Activated CD8-positive, alpha-beta memory T cell treated with anti-CD3 and anti-CD28 coated beads, Interleukin-2, amount 50 U/mL, for 4 hours (primary cell): ENCODE measurements at places on chromosomes 7 and 10.

DNA sequence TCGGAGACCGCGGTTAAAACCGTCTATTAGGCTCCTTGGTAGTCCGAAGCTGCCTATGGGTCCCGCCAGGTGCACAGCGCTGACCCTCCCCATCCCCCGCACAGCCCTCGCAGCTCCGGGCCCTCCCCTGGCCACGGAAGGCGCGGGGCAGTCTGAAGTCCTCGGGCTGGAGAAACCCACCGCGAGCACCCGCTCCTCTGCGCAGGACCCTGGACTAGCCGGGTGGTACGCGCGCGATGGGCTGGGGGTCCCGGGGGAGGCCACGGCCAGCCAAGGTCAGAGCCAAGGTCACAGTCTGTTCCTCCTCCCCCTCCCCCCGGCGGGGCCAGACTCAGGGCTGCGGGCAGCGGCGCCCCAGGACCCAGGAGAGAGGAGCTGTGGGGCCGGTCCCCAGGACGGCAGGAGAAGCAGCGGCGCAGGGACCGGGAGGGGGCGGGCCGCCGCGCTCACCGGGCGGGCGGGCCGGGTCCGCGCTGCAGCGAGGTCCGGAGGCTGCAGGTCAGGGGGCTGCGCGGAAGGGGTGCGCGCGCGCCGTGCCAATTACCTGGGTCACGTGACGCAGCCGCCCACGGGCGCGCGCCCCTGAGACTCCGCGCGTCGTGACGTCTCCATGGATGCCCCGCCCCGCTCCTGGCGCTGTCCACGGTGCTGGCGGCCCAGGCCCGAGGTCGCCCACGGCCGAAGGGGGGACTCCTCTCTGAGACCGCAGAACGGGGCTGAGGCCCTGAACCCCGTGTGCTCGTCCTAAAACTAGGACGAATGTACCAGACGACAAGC, at the start of gene OGDHL:
OGDHL (minus strand) TSS at position 535 of the 777 bp plus-strand sequence. CDS start 3,731 bp downstream, outside the sequence.
- DNase-seq: peak; percentile 35

DNA sequence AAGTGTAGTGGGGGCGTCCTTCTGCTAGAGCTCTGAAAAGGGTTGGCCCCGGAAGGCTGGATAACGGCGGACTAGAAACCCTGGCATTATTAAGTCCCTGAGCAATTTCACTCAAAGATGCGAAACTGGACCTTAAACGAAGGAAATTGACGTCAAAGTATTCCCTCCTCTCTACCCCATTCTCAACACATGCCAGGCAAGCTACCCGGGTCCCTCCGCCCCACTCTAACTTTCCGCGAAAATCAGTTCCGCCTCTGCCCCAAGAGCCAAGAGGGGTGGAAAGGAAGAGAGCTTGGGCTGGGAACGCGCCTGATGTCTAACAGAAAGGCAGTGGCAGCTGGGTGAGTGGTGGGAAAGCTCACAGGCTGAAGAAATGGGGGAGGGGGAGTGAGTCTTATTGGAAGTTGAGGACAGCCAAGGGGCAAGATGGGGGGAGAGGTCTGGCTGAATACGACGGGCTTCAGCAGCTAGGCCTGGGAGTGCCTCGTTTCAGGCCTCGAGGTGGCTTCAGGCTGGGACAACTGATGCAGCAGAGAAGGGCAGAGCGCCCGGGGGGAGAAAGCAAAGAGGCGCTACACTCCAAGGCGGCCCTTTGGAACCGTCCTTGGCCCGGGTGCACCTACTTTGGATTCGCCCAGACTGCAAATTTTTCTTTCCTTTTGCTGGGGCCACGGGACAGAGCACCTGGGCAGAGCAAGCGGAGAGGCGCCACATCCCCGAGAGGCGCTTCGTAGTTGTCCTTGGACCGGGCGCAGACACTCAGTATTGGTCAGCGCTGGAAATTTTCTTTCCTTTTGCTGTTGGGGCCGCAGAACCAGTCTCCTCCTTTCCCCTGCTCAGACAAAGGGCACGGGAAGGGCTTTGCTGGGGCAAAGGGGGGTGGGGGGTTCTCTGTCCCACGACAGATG, 2.0 kb upstream of the FEZF1 start:
- DNase-seq: no peak

DNA sequence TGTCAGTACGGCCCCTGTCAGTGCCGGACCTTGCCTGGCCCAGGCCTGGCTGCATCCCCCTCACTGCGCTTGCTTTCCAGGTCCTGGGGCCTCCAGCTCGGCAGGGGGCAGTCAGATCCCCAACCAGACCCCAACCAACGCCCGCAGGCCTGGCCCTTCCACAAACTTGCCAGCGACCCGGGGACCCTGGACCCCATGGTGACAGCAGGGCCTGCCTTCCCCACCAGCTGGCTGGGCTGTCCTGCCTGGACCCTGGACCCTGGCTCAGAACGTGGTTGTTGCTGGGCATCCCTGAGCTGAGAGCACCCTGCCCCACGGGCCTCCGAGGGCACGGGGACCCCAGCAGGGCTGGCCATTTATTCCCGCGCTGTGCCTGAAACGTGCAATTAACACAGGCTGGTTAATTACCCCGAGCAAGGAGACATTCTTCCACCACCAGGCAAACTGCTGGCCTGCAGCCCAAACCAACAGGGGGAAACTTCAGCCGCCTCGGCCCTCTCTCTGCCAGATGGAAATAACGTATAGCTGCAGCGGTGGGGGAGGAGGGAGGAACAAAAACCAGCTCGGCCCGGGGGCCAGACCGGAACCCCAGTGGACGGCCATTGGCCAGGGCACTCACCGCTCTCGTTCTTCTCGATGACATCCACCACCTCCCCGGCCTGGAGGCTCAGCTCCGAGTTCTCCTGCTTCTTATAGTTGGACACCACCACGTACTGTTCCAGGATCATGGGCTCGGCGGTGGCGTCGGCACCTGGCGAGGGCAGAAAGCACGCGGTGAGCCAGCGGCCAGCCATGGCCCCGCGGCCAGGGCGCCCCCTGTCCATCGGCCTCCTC, 167.1 kb downstream of the NEURL1 start:
- no peak for DNase-seq

DNA sequence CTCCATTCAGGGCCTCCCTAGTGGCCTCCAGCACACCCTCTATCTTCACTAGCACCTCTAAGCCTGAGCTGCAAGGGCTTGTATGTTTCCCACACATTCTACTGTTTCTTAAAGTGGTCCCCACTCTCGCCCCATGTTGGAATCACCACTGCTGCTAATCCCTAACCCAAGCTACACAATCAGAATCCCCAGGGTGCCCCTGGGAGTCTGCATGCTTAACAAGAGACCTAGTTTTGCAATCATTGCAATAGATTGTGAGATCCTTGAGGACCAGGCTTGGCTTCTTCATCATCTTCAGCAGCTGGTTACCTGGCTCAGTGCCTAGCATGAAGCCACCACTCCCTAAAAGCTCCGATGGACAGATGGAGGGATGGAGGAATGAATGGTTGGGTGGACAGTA, 113.9 kb downstream of the MYOF start:
- DNase-seq: no peak

DNA sequence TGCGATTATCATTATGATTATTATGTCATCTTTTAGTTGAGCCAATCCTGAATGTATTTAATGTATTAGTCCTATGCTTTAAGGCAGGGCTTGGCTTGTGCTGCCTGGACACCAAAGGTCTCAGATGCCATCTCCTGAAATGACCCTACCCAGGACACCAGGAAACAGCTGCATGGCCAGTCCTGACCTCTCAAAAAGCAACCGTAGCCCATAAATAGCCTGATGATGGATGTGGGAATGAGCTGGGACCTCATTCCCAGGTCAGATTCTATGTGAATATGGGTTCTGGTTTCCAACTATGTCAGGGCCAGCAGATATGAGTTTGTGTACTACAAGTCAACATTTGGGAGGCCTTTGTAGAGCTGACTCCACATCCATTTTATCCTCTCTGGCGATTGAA, 438.4 kb downstream of the NRG3 start:
- DNase-seq: no peak

DNA sequence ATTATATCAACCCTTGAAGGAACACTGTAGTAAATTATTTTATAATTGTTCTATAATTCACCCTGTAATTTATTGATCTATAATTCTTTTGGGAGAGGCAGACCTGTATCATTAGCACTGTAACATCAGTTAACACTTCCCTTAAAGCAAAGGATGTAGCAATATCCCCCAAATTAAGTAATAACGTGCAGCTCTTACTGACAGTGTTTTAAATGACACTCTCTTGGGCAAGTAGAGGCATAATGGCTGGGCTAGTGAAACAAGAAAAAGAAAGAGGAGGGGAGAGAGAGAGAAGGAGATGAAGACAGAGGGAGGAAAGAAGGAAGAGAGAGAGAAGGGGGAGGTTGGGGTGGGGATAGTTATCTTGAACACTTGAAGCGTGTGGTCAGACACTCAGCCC, 161.0 kb upstream of the RNF32 start:
- no peak for DNase-seq

DNA sequence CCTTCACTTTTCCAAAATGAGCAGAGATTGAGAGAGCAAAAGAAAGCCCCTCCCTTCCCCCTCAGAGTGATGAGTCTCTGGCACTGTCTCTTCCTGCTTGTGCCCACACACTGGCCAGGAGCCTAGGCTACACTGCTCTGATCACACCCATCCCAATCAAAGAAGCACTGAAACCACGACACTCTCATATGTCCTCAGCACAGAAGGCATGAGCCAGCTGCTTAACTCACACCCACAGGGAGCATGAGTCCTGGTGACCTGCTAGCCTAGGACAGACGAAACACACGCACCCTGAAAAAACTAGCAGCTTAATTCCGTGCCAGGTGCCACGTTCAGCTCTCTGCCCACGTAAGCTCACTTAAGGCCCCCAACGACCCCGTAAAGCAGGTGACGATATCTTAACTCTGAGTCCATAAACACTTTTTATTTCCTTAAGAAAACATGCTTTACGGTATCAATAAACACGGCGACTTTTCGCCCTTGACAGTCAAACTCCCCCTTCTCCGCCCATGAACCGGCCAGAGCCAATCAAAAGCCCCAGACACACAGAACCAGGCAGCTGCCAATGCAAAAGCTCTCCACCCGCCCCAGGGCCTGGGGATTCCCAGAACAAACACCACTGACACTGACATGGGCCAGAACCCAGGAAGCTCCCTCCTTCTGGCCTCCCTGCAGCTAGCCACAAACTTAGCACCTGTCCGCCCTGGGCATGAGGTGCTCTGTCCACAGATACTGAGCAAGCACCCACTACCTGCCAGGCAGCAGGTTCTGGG, 69.0 kb downstream of the TNRC18 start:
- DNase-seq: no peak

GRCh38 chr10:73368238-73368637, 9.6 kb upstream of the CFAP70 start:
- no peak for DNase-seq

DNA sequence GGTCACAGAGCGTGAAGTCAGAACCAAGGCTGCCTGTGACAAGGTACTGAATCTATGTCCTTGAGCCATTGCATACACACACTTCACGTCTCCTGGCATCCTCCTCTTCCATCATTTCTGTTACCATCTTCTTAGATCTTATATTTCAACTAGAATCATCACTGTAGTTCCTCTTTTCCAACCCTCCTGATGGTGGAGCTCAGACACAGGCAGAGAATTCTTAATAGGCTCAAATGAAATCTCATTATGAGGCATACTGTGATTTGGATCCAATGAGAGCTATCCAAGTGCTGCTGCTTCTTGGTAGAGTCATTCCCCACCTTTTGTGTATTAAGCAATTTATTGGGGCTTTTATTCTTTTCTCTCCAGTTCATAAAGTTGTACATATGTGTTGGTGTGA, 113.2 kb downstream of the CALCR start:
- DNase-seq: no peak

- no peak for DNase-seq
Measured at GRCh38 chr10:132980426-132981172, 38.2 kb upstream of the CFAP46 start.

- DNase-seq: no peak
Measured at GRCh38 chr10:44180321-44181168, 204.4 kb downstream of the CXCL12 start.

GRCh38 chr10:86963341-86963919, 4.9 kb upstream of the ADIRF start:
- no peak for DNase-seq

- DNase-seq: no peak
Measured at GRCh38 chr10:57314046-57314445, 953.0 kb upstream of the ZWINT start.

GRCh38 chr7:140316165-140316661, 82.1 kb downstream of the SLC37A3 start:
- no peak for DNase-seq

DNA sequence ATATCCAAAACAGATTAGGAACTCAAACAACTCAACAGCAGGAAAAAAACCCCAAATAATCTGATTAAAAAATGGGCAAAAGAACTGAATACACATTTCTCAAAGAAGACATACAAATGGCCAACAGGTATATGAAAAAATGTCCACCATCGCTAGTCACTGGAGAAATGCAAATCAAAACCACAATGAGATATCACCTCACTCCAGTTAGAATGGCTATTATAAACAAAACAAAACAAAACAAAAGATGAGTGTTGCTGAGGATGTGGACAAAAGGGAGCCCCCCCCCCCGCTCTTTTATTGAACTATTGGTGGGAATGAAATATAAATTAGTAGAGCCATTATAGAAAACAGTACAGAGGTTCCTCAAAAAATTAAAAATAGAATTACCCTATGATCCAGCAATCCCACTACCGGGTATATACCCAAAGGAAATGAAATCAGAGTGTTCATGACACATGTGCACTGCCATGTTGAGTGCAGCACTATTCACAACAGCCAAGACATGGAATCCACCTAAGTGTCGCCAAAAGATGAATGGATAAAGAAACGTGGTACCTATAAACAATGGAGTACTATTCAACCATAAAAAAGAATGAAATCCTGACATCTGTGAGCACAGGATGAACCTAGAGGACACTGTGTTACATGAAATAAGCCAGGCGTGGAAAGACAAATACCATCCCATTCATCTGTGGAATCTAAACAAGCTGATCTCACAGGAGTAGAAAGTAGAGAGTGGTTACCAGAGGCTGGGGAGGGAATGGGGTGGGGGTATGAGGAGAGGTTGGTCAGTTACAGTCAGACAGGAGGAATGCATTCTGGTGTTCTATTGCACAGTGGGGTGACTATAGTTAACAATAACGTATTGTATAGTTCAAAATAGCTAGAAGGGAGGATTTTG, 78.1 kb upstream of the RHEB start:
- no peak for DNase-seq

DNA sequence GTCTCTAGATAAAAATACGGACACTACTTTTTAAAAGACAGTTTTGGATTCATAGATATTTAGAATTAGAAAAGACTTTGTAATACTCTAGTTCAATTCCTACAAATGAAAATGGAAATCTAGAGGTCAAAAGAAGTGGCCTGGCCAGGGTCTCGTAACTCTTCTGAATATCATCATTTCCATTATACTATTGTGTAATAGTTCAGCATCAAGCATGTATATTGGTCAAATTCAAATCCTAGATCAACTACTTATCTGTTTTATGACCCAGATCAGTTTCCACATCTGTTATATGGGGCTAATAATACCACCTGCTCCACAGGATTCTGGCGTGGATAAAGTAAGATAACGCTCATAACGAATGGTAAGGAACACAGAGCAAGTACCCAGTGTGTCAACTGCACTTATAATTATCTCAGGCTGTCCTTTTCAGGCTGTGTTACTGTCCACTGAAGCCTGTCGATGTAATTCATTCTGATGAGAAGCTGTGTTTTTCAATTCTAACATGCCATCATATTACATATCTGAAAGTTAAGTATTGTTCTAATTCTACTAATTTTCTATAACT, 54.3 kb downstream of the ARHGAP21 start:
- no peak for DNase-seq
